HS-5 (cell line): ENCODE measurements at places on chromosomes 16 and 17.

DNA sequence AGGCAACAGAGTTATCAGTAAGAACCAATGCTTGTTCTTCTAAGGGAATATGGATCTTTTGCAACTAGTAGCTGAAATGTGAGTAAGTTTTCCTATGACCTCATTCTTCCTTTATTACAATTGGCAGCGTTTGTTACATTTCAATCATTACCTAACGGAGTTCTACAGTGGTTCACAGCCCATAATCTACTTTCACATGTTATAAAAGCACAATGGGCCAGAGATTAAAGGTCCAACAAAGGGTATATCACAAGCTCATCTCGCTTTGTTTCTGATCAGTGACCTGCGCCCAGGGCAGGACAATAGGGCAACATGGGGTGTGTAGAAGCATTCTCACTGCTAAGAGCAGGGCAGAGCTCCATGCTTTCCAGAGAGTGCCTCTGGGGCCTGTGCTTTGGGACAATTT is 279.9 kb upstream of the DYNLRB2 start:
- no peak for DNase-seq

GRCh38 chr17:18920911-18921441 is 31.0 kb upstream of the SLC5A10 start:
- DNase-seq: no peak

- DNase-seq: no peak
Measured at GRCh38 chr16:82108100-82108499, 61.9 kb downstream of the MPHOSPH6 start.

DNA sequence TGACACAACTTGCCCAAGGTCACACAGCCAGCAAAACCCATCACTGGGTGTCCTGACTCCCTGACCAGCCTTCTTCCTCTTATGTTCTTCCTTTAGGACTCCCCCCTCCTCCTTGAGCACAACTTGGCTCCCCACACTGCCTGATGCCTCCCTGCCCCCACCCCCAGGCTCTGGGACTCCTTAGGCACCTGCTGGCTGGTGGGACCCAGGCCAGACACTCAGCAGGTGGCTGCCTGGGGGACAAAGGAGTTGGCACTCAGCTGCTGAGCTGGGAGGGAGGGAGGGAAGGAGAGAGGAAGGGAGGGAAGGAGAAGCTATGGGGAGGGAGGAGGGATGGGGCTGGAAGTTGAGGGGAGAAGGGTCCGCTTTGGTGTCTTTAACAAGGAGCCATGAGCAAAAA is 8.0 kb downstream of the SEZ6 start:
- no peak for DNase-seq

GRCh38 chr17:75228847-75229246 is 23.4 kb downstream of the NUP85 start:
- DNase-seq: no peak

DNA sequence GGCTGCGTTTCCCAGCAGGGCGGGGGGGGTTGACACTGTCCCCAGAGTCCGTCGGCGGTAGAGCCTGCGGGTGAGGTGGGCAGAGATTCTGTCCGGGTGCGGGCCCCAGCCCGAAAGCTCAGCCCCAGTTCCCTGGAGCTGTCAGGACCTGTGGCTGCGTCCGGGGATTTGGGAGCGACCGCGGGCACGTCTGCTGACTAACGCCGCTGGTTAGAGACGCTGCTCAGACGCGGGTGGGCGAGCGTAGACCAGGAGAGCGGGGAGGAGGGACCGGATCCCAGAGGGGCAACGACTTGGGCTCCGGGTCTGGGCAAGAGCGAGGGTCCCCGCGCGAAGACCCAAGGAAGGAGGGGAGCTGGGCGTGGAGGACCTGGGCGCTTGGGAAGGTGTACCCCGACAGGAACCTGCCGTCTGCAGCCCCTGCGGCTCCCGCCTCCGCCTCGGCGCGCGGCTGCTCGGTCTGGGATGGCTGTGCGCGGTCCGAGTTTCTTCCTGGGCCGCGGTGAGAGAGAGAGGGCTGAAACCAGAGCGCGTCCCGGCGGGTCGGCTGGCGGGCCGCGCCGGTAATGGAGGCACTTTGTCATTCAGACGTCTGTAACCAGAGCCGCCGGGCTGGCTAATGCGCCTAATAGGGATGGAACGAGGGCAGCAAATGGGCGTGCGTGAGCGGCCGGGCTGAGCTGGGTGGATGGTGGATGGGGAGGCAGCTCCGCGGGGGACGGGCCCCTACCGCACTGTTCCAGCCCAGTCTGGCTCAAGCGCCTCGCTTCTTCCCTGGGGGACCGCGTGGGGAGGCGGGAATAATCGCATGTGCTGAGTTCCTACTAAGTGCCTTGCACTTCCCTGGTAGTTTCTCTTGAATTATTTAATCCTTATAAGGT is 2.3 kb downstream of the NGFR start:
- no peak for DNase-seq

GRCh38 chr17:36095992-36096391 is 6.0 kb upstream of the CCL3 start:
- no peak for DNase-seq

DNA sequence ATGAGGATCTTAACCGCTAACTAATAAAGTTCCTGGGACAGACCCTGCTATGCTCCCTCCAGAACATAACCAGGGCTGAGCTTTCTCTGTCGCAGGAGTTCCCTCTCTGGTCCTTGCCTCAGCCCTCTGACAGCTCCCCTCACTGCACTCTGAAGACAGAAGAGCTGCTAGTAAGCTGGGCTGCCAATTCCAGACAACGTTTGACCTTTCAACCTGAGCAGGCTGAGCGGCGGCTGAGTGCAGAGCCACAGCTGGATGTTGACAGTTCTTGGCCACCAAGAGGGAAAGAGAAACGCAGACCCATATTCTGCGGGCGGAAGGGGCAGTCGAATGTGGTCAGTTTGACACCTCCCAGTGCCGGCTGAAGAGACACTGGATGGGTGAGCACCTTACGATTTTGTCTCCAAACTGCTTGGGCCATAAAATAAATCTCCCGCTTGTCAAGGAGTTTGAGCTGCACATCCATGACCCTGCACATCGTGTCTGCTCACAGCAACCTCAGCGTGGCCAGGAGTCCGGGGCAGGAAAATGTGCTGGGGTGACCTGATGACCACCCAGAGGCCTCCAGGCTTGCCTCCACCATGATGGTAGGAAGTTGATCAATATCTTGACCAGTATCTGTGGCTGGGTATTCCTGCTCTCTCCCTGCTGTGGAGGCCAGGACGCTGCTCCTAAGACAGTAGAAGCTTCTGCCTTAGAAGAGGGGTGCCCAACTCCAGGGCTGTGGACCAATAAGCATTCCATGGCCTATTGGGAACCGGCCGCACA is 209.2 kb downstream of the PARN start:
- DNase-seq: no peak

DNA sequence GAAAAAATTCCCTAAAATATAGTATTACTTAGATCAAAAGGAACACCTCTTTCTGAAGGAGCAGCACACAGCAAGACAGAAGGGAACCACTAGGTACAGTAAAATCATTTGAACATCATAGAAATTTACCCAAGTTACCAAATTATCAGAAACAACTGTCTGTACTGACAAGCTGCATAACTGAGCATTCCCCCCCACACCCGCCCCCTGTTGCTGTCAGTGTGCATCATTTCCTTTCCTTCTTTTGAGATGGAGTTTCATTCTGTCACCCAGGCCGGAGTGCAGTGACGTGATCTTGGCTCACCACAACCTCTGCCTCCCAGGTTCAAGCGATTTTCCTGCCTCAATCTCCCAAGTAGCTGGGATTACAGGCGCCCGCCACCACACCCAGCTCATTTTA is 120.7 kb downstream of the TRIM37 start:
- DNase-seq: no peak

- DNase-seq: no peak
Measured at GRCh38 chr16:54647725-54648221, 282.9 kb upstream of the IRX5 start.

DNA sequence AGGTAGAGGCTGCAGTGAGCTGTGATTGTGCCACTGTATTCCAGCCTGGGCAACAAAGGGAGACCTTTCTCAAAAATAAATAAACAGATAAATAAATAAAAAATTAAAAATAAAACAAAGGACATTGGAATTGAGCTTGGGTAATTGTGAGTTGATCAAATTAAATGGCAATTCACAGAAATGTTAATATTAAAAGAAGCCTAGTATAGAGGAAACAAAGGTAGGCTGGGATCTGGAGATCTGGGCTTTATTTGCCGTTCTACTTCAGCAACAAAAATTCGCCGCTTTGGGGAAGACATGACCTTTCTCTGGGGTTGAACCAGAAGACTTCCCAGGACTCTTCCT is 332 bp upstream of the VPS25 start:
- no peak for DNase-seq

GRCh38 chr17:333626-334396 is 18.8 kb downstream of the RPH3AL start:
- no peak for DNase-seq

DNA sequence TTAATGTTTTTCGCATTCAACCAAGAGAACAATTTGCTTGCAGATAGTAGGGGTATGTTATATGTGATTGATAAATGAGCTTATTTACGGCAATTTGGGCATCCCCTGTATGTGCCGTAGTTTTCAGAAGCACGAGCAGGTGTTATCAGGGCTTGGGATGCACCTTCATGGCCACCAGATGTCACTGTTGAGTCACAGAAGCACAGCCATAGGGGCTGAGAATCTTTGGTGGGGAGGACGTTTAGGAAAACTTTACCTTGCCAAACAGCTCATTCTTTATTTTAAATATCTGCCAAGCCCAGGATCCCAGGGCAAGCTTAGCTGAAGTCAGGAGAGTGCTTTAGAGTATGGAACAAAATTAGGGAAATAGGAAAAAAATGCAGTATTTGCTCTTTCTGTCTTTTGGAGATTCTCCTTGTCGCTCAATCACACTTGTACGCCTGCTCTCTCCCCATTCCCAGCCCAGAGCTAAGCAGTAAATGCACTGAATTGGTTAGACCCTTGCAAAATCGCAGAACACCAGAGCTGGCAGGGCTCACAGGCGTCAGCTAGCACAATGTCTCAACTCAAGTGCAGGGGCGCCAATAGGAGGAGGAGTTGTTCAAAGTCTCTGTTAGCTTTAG is 93.6 kb upstream of the MPHOSPH6 start:
- peak; percentile 5 for DNase-seq

DNA sequence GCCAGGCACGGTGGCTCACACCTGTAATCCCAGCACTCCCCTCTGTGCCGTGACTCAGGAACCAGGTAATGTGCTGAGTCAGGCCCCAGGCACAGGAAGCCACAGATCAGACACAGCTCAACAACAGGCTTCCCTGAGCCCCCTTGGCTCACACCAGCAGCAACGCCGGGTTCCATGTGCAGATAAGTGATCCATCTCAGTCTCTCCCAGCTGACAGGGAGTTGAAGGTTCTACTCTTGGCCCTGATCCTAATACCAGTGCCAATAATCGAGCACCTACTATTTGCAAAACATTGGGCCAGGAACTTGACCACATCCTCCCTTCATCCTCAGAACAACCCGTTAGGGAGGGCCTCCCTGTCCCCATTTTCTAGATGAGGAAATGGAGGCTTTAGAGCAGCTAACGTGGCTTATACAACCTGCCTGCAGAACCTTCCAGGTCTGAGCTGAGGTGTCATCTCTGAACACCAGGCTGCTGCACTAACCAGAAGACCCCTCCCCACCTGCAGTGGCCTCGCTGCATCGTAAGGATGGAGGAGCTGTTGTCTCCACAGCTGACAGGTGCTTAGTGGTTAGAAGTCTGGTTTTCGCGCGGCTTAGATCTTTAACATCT is 64.8 kb upstream of the AMZ2 start:
- no peak for DNase-seq

GRCh38 chr16:84013787-84014569 is 28.6 kb downstream of the SLC38A8 start:
- DNase-seq: peak; percentile 29

GRCh38 chr16:35691057-35691456 is 2231.6 kb downstream of the TP53TG3F start:
- no peak for DNase-seq

DNA sequence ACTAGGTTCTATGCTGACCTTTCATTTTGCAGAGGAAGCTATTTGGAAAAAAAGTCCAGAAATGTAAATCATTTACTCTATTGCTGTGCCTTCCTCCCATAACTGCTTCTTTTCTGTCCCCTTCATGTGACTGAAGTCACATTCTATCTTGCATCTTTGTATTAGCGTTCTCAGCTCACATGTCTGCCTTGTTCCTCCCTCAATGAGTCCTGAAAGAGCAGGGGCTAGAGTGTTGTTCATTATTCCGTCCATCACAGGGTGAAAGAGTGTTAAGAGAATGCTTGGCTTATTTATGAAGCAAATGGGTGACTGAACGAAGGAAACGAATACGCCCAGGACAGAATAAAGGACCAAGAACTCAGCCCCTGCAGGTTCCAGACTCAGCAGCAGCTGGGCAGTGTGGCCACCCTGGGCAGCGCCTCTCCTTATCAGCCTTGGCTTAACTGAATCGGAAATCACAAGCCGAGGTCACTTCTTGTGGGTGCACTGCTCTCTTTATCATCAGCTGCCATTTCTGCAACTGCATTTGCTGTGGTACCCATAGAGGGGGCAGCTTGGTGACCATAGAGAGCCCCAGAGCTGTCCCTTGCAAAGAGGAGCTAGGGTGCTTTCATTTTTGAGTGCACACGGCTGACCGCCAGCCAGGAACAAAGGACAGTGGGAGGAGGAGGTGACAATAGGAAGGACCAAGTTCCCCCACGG is 1.8 kb upstream of the PIK3R6 start:
- DNase-seq: no peak

DNA sequence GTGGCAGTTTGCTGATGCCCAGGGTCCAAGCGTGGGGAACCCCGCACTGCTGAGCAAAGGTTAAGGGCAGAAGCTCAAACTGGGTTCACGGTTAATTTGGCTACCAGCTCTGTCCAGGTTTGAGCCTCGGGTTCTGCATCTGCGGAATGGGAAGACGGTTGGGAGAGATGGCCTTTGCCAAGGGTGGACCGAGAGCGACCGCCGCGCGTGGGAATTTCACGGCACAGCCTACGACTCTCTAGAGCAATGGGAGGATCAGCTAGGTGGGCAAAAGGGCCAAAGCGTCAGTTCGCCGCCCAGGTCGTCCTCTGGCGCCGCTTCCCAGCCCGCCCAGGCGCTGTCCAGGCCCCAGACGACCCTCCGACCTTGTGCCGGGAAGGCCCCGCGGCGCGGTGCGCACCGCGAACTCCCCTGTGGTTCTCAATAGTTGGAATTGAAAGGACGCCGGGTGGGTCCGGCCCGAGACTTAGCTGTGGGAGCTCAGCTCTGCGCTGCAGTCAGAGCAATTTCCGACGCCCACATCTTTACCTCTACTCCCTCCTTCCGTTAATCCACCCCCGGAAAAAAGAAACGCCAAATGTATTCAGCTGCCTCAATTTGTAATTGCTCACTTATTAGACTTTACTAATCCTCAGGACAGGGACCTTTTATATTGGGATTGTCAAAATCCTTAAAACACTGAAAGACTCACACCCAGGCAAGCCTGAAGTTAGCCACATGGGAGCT is 2.5 kb upstream of the HS3ST3B1 start:
- DNase-seq: no peak
